ENCODE measurements at places on chromosomes 1 and 21.

DNA sequence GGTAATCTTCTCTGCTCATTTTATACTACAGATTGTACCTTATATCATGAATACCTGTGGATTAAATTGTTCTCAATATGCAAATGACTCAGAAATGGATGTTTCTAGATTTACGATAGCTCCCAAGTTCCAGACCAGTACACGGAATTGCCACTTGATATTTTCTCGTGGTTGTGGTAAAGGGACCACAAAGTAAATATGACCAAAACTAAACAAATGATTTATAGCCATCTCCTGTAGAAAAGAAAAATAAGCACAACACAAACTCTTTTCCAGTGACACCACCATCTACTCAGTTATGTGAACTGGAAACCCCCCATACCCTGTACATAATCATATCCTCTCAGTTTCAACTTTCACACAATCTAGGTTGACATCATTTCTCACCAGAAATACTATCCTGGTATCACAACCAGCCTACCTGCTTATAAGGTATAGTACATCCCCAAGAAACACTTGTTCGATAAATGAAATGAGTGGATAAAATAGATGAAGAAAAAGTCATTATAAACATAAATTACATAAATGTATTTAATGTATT is 172.3 kb downstream of the ADGRL4 start:
- DNase-seq, result no peak

DNA sequence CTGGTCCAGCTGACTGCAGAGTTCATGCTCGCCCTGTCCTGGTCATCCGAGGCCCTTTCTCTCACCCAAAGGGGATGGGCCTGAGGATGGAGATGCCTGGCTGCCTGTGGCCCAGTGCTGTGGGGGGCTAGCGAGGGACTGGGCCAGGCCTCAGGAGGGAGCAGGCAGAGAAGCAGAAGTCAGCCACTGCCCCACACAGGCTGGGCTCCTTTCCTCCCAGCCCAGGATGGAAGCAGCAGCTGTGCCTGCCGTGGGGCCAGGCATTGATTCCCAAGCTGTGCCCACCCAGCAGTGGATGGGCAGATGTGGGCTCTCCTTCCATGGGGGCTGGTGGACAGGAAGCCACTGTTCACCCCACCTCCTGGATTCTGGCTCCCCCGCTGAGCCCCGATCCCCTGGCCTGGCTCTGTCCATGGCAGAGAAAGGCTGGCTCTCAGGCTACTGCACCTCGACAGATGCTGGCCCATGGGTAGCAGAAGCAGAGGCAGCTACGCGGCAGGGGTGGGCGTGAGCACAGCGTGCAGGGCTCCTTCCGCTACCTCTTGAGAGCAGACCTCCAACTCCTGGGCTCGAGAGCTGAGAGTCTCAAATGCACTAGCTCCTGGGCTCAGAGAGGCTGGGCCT is 24.6 kb downstream of the RUNX3 start:
- no peak for DNase-seq

DNA sequence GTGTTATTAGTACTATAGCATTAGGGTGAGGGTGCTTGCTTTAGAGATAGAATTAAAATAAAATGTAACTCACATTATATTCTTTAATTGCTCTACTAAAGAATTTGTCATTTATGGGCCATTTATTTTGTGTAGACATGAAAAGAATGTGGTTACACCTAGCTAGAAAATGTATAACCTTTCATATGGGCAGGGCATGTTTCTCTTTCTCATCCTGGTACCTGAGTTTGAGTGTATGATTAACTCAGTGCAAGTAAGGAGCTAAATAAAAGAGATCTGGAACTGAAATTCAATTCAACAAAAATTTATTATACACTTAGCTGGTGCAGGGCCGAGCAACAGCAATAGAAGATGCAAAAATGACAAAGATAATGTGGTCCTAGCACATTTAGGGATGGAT is 47.4 kb downstream of the MAP3K7CL start:
- no peak for DNase-seq

DNA sequence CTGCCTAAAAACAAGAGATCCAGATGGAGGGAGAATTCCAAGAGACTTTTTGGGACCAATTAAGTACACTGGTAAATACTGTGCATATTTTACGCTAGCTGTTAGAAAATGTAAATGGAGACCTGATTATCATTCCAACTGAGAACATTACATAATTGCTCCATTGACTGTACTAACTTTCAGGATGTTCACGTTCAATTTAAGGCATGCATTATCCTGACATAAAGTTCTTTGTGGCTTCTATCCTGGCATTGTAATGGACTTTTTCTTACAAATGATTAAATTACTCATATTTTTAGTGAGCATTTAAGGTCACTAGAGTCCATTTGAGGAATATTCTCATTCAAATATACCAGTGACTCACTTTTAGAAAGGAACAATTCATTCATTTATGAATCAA is 883.3 kb upstream of the TMPRSS15 start:
- no peak for DNase-seq

DNA sequence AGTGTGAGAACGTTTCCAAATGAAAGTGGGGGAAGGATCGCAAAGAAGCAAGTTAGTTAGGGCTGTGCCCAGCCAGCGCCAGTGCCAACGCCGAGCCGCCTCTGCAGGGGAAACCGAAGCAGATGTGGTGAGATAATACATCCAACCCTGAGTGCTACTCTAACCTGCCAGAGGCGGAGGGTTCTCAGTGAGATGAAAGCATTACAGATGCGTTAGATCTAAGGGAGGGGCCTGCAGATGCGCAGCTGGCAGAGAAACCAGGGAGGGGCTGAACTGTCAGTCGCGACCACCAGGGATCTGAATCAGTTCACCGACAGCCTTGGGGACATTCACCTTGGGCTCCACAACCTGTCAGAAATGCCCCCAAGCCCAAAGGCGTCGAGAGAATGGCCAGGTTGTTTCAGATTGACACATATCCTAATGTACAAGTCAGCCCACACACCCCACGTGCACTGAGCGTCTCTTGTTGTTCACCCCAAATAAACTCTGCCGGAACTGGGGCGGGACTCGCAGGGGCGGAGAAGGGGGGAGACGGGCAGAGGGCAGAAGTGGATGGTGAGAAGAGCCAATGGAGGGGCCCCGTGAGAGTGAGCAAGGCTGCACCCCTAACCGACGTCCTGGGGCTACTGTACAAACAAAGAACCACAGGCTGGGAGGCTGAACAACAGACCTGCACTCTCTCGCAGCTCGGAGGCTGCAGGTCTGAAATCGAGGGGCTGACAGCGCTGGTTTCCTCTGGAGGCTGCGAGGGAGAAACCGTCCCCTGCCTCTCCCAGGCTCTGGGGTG is 8.7 kb upstream of the UMODL1 start:
- DNase-seq, result no peak

DNA sequence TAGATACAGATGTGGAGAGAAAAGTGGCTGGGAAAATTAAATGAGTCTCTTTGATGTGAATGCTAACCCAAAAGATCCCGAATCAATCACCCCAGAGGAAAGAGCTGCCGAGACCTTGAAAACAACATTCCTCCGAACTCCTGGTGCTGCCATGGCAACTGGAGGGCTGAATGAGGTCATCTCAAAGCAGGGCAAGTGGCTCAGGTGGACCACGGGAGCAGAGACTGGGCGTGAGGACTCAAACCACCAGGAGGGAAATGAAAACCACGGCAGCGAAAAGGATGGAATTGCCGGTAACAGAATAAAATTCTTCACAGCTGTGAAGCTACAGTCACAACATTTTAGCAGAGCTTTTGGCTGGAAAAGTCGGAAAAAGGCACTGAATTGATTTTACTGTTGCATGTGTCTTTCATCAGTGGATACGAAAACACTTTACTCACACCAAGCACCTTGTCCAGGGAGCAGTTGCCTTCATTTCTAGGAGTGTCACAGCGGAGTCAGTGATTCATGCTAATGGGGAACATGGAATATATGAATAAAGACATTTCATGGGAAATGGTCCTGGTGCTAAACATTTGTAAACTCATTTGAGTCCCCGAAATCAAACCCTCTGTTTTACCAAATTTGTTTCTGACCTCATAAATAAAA is 23.2 kb upstream of the BECN2 start:
- peak; percentile 60 for DNase-seq

DNA sequence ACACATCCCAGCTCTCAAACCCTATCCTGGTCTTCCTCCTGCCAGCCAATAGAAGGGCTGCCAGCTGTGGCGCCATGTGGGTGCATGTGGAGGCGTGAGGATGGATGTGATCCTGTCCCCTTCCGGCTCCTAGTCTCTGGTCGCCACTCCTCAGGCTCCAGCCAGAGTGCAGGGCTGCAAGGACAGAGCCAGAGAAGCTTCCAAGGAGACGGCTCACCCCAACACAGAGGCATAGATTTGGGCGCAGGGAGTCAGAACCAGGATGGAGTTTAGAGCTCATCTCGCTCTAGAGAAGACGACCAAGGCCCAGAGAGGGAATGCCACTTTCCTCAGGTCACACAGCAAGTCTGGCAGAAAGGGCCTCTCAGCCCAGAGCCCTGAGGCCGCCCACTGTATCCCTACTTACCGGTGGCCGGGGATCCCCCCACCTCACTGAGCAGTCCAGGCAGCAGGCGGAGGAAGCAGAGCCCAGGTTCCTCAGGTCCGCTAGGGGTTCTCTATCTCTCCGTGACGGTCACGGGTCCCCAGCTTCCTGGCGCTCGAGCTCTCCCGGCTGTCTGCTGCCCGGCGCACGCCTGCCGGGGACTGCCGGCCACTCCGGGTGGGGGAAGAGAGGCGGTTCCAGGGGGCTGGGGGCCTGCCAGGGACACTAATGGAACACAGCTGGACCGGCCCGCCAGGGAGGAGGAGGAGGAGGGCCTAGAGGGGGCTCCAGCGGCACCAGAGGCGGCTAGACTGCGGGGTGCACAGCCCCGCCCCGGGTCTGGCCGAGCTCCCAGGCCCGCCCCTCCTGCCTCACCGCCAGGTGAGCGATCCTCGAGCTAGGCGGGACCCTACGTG is at the start of gene COL16A1:
Gene COL16A1, minus strand, starts transcription at position 587 of the 840 bp plus-strand sequence. CDS start 1,824 bp downstream, outside the sequence.
- peak; percentile 82 for DNase-seq

Measured in fibroblast of the aortic adventitia (primary cell).